ENCODE measurements at places on chromosomes 3 and 15. TPM values are rescaled to one million over a fixed set of nuclear protein-coding genes. Genes with fewer than 3 reads are reported as not detected.

- DNase-seq: no peak
Measured at GRCh38 chr15:83578691-83579090, 75.2 kb upstream of the ADAMTSL3 start.

Gene GPR149
- total RNA-seq: not detected

- DNase-seq: no peak
Measured at GRCh38 chr3:77134769-77135168, 94.9 kb downstream of the ROBO2 start.

Gene CHDH
- 18.5 TPM for total RNA-seq

DNA sequence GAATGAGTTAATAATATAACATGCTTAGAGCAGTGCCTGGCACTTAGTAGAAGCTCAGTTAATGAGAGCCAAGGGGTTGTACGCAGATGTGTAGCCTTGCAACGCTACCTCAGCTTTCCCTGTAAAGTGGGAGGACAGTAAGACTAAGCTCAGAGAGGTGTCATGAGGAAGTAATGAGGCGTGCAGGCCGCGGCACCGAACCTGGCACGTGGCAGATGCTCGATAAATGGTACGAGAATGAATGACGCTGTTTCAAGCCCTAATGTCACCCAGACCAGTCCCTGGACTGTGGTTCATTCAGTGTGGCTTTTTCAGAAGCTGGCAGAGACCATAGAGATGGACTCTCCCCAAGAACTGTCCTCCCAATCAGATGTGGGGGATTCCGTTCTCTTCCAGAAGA, 21.2 kb downstream of the GRIP2 start:
- no peak for DNase-seq

DNA sequence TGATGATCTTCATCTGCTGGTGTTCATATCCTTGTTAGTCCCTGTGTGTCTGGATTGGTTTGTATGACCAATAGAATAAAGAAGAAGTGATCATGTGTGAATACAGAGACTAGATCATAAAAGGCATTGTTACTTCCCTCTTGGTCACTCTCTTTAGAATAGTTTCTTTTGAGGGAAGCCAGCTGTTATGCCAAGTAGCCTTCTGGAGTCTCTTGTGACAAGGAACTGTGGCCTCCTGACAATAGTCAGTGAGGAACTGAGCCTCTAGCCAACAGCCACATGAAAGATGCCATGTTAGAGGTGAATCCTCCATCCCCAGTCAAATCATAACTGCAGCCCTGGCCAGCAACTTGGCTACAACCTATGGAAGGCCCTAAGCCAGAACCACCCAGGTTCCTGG, 63.0 kb upstream of the SMAD3 start:
- no peak for DNase-seq

DNA sequence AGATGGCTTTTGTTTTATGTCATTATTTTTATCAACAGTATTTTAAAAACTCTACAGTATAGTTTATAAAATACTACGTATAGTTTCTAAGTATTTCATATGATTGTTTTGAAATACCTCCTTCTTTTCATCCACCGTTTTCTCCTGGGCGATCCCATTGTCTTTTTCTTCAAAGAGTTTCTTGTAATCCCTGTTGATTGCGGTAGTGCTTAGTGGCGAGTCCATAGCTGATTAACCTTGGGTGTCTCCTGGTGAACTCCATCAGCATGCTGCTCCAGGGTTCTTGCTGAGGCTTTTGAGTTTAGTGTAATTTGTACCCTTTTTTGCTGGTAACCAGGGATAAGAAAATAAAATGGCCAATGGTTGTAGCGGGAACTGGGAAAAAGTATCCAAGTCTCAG, 3.6 kb downstream of the PIAS1 start:
- DNase-seq: no peak

- no peak for DNase-seq
Measured at GRCh38 chr3:37711721-37712120, 150.0 kb upstream of the CTDSPL start.

- no peak for DNase-seq
Measured at GRCh38 chr15:85755471-85755870, 39.3 kb downstream of the KLHL25 start.

DNA sequence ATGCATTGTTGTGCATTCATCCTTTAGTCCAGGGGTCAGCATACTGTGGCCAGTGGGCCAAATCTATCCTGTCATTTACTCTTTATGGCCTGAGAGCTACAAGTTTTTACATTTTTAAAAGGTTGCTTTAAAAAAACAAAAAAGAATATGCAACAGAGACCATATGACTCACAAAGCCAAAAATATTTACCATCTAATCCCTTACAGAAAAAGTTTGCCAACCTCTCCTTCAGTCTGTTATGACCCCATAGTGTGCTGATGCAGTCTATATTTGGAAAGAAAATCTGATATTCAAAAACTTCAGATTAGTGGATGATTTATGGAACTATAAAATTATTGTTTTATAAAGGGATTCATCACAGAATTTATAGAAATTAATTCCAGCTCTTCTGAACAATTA, 237.5 kb upstream of the IL12A start:
- no peak for DNase-seq

GRCh38 chr15:87849181-87849580, 407.4 kb downstream of the NTRK3 start:
- no peak for DNase-seq

- no peak for DNase-seq
Measured at GRCh38 chr15:59632714-59633113, 21.1 kb downstream of the GCNT3 start.

DNA sequence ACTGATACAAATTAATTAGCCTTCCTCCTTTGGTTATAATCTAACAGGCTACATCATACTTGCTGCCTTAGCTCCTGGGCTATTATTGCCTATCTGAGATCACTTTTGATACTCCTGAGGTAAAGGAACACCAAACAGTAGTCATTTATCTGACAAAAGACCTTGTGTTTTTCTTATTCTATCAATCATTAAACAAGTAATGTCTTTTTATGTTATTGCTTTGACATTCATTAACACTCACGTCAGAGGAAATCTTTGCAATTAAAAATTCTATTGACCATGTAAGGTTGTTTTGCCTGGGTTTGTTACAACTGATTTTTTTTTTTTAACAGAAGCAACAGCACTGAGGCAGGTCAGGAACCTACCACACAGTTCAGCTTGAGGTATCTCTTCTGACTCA, 366.3 kb downstream of the MECOM start:
- no peak for DNase-seq

GRCh38 chr3:69675786-69676530, 63.3 kb upstream of the MITF start:
- DNase-seq: no peak

DNA sequence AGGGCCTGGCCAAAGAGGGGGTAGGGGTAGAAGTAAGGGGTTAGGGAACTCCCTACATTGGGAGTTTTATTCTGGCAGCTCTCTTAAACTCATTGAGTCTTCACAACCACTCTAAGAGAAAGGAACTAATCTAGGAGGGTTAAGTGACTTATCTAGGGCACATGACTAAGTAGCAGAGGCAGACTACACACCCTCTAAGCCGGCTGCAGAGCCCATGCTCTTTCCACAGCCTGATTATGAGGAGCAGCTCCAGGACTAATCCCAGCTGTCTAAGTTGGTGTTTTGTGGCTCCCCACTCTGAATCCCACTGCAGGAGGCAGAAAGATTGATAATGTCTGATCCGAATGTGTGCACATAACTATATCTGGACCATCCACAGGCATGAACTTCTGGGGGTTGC, 374.6 kb downstream of the EPHB1 start:
- DNase-seq: no peak

DNA sequence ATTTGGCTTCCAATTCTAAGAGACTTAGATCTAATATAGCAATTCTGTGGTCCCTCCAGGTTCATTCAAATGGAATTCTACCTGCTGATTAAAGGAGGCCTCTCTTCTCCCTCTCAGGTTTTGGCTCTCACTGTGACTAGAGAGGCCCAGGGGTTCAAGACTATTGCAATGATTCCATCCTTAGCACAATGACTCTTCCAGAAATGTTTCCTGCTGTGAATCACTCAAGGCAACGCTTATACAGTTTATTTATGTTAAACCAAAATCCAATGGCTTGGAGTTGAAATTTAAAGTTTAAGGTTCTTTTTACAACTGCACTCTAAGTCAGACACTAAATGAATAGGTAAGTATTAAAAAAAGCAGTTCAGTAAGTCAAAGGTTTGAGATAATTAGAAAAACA, 39.9 kb downstream of the IFT57 start:
- DNase-seq: no peak

DNA sequence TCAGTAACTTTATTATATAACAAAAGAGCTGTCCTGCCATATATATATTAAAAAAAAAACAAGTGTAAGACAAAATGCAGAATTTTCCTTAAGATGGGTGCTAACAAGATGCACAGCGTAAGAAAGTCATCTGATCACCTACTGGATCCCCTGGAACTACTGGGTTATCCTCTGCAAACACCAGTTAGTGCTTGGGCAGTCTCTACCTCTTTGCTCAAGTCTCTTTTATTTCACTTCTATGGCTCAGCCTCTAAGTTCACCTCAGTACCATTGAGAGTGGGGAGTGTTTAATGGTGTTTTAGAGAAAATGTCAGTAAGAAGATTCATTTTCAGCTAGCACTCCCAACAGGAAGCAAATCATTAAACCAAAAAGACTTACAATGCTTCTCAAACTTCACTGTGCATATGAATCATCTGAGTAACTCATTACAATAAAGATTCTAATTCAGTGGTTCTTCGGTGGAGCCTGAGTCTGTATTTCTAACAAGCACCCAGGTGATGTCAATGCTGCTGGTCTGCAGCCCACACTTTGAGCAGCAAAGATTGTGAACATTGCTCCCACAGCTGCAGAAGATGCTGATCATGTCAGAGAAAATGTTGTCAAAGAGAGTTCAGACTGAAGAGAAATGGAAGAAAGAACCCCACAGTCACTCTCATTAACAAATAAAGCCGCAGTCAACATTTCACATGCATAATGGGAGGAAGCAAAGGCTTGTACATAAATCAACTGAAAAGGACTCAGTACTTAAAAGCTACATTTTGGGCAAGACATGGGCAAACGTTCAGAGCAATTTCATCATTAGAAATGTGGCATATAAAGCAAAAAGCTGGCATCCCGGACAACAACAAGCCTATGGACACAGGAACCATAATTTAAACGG, 227.1 kb upstream of the ATP11B start:
- DNase-seq: no peak

- no peak for DNase-seq
Measured at GRCh38 chr15:75455982-75456531, 4.6 kb upstream of the SIN3A start.

GRCh38 chr3:139120086-139121056, 75.7 kb upstream of the PRR23C start:
- DNase-seq: no peak

- DNase-seq: no peak
Measured at GRCh38 chr3:88058306-88058580, 562 bp downstream of the CGGBP1 start.

- DNase-seq: no peak
Measured at GRCh38 chr15:79219393-79220056, 63.0 kb upstream of the ANKRD34C start.

Gene IL17RC
- total RNA-seq: 12.2 TPM

Measured in pancreas (tissue), 10 donors.